ENCODE measurements at places on chromosomes 11 and 22.

DNA sequence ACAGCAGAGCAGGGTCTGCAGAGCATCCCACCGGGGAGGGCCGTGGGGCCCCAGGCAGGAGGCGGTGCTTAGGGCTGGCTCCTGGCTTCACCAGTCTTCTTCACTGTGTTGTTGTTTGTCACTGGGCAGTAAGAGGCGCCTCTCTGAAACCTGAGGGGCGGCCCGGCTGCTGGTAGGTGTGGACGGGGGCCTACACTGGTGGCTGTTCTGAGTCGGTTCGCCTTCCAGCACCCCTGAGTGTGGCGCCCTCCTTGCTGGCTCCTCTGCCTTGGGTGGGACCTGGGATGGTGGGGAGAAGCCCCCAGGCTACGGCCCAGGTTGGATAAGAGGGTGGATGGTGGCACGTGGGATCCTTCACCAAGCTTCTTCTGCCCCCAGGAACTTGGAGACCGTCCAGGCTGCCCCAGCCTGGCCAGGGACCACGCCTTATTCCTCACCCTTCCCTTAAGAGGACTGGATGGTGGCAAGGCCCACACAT, 10.4 kb upstream of the GRAMD4 start:
- no peak for DNase-seq

- no peak for DNase-seq
These were observed 85.0 kb upstream of the CRYBB3 start for GRCh38 chr22:25114369-25115362.

DNA sequence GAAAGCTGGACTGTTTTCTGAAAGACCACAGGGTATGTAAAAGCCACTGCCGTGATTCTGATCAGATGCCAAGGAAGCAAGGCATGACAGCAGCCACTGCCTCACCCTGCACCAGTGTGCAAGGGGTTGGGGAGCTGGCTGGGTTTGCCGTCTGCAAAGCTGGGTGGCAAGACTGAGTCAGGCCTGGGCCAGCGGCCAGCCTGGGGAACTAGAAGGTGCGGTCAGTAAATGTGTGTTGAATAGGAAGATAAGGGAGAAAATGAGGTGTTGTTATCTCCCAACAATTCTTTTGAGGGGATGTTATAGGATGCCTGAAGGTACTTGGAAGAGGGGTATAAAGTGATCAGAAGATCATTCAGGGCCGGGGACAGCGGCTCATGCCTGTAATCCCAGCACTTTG, 8.0 kb downstream of the VSTM5 start:
- no peak for DNase-seq

DNA sequence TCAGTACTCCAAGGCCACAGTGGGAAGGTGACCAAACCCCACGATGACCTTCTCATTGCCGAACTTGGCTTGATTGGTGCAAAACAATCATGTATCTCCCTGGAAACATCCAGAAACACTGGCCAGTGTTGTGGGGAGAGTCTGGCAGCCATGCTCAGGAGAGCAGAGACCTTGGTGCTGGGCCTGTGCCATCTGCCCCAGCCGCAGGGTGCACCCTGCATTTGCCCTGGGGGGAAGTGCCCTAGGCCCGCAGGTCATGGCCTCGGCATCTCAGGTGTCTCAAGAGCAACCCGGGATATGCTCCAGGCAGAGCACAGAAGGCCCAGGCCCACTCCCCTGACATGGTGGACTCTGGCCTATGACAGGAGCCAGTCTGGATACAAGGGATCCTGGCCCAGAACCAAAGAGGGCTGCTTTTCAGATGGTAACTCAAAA, 23.7 kb downstream of the ARVCF start:
- no peak for DNase-seq

DNA sequence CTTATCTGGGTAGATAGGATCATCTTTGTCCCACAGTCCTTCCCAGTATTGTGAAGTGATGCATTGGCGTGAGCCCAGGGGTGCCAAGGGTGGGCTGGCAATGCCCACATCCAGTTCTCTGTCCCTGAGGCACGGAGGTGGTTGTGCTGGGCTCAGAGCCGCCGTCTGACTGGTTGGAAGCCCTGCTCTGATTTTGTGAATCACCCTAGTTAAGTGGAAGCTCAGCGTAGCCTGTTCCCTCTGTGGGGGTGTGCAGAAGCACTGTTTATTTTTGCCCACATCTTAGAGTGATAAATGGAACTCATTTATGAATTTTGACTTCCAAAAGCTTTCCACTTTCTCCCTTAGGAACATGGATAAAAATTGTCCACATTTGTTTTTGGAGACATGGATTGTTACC, 13.6 kb downstream of the BCR start:
- DNase-seq: no peak

GRCh38 chr11:85672105-85672902, 7.4 kb upstream of the CREBZF start:
- no peak for DNase-seq

GRCh38 chr11:57974848-57975601, 48.7 kb upstream of the OR9Q1 start:
- no peak for DNase-seq

GRCh38 chr22:20408891-20409290, 14.9 kb downstream of the ZNF74 start:
- DNase-seq: no peak

GRCh38 chr11:68517121-68517741, 56.7 kb downstream of the PPP6R3 start:
- no peak for DNase-seq
